Myocyte (in vitro differentiated cells): ENCODE measurements at places on chromosomes 6 and 20.

- DNase-seq: no peak
Measured at GRCh38 chr20:43513372-43513930, 6.0 kb downstream of the L3MBTL1 start.

GRCh38 chr20:34538671-34539123, 19.8 kb upstream of the MAP1LC3A start:
- DNase-seq: peak; percentile 50

DNA sequence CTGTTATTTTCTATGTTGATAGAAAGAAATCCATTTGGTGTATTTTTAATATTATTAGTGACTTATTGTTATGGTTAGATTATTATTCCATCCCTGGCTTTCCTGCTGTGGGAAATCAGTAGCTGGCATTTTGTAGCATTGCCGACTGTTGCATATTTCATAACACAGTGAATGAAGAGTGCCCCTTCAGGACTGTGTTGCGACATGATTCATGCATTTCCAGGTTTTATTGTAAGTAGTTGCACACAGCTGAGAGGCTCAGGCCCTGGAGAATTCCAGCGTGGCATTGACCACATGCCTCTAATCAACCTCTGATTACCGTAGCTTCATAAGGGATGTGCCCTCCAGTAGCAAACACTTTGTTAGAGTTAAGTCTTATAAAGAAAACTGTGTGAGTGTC, 263.9 kb downstream of the FARS2 start:
- DNase-seq: peak; percentile 68

GRCh38 chr20:63071541-63072181, 64.9 kb upstream of the BHLHE23 start:
- no peak for DNase-seq

DNA sequence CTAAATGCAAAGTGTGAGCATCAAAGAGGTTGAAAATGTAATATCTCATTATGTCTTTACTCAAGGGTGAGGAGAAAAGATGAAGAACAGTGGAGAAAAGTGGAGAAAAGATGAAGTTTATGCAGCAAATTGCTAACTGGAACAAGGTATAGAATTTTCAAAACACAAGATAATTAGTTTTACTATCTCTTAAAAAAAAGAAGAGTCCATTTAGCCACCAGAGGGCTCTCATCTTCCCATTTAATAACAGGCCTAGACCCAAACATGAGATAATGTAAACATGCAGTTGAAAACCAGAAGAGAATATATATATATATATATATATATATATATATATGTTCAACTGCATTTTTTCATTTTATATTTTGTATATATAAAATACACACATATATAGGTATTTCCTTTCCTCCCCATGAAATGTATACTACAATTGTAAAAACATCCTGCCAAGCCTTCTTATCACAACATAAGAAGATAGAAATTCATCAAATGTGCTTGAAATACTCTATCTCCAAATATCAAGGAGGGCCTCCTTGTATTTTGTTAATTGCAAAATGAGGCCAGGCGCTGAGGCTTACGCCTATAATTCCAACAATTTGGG, 78.4 kb downstream of the ADTRP start:
- DNase-seq: peak; percentile 52
